ENCODE measurements at places on chromosomes 3 and 15.

- DNase-seq, result no peak
Measured at GRCh38 chr15:40633178-40633577, 39.1 kb downstream of the KNL1 start.

DNA sequence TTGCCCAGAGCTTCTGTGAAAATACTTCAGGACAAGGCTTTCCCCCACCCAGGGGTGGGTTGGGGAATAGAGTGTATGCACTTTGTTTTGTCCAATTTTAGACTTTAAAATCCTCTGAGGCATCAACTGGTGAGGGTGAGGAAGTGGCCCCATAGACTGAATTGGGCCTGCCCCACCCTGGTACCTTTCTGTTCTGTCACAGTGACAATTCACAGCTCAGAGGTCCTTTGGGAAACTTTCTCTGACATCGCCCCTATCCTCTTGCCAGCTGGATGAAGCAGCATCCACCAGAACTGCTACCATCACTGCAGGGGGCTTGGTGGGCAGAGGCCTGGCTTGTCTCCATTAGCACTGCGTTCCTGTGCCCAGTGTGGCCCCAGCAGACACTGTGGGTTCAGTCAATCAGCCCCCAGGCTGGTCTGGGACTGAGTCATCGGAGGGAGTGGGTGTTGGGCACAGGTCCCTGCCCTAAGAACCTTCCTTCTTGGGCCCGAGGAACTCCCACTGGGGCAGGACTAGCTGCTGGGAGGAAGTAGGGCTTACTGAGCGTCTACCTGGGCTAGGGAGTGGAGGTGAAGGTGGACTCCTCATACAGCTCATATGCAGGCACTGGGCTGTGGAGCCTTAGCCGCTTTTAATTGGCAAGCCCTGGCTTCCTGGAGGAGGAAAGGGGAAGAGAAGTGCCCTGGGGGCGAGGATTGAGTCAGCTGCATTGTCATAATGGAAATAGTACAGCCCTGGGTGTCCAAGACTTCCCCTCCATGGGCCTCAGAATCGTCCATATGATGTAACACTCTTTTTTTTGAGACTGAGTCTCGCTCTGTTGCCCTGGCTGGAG, 1.5 kb upstream of the PPM1M start:
- peak; percentile 46 for DNase-seq

DNA sequence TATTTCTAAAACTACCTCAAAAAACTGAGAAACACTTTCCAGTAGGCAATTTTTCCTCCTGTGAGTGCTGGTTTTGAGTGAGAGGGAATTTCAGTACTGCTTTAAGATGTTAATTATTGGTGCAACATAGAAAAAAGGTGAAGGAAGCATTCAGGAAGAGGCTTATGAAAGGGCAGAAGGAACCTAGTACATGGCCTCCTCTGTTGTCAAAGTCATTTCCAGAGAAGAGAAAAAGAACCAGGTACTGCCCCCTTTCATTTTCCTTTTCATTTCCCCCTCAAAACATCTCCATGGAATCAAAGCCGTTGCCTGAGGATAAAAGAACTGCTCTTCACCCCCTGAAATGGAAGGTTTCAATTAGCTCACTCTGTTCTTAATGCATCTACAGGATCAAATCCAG, 19.8 kb downstream of the RARRES1 start:
- no peak for DNase-seq

GRCh38 chr3:64058566-64058965, 35.3 kb upstream of the PSMD6 start:
- DNase-seq, result no peak

- no peak for DNase-seq
Measured at GRCh38 chr15:70420086-70420947, 322.6 kb upstream of the TLE3 start.

GRCh38 chr3:11386465-11387113, 114.4 kb downstream of the ATG7 start:
- DNase-seq, result no peak

DNA sequence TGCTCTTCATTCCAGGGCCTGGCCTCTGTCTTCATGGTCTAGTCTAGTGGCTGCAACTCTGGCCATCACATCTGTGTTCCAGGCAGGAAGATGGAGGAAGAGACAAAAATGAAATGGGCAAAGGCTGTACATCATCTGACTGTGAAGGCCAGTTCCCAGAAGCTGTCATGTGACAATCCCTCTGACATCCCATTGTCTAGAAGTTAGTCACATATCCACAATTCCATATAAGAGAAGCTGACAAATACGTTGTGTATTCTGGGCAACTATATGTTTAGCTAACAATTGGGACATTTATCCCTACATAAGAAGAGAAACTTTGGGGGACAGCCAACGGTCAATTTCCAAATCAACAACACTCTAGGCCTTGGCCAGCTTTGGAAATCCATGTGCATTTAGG, 34.5 kb upstream of the C3orf70 start:
- DNase-seq, result no peak

DNA sequence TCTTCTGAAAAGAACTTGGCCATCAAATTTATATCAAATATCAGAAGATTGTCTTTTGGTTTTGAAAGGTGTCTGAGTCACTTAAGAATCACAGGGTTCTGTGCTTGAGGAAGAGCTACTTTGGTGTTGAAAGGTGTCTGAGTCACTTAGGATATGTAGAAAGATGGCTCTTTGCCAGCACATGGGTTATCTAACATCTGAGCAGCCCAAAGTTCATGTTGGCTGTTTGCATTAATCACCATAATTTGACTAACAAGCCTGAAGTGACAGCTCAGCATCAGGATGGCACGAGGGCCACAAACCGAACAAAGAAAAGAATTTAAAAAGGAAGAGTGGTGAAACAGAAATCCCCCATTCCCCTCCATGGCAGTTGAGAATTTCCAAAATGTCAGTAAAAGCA, 190.5 kb upstream of the CMC1 start:
- DNase-seq, result peak; percentile 28

GRCh38 chr3:179309225-179310078, 13.4 kb upstream of the ZNF639 start:
- no peak for DNase-seq

- no peak for DNase-seq
Measured at GRCh38 chr3:149395107-149396089, 17.9 kb upstream of the TM4SF1 start.

GRCh38 chr15:38332711-38333110, 80.1 kb downstream of the SPRED1 start:
- DNase-seq, result no peak

GRCh38 chr3:192850451-192850981, 67.1 kb downstream of the MB21D2 start:
- peak; percentile 47 for DNase-seq

DNA sequence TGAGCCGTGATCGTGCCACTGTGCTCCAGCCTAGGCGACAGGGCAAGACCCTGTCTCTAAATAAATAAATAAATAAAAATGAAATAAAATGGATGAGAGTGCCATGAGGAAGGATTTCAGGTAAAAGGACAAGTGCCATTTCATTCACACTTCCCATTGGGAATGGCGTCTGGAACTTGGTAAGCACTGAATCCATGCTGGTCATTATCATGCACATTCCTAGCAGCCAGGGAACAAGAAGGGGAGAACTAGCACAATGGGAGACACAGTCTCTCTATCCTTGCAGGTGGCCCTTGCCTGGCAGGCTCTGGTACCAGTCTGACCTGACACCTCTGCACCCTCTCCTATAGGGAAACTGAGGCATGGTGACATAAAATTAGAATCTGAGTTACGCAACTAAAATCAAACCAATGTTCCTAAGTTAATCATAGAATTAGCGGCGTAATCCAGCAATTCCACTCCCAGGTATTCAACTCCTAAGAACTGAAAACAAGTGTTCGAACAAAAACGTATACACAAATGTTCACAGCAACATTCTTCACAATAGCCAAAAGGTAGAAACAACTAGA, 70.8 kb upstream of the MFGE8 start:
- DNase-seq, result no peak

GRCh38 chr3:172869784-172870518, 119.4 kb downstream of the ECT2 start:
- DNase-seq, result no peak

DNA sequence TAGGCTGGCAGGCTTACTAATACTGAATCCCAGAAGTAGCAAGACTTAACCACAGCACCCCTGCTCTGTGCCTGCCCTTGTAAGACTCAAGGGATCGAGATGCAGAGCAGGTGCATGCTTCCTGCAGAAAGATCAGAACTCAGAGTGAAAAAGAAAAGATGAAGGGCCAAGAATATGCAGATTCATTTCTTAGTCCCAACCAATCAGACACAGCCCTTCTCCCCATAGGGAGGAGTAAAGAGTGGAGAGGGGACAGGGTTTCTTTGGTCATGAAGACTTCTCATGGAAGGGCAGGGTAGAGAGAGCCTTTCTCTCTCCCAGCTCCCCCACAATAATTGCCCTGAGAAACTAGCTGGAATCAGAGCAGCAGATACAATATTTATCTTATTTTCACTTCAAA, 105.6 kb upstream of the MB21D2 start:
- no peak for DNase-seq

DNA sequence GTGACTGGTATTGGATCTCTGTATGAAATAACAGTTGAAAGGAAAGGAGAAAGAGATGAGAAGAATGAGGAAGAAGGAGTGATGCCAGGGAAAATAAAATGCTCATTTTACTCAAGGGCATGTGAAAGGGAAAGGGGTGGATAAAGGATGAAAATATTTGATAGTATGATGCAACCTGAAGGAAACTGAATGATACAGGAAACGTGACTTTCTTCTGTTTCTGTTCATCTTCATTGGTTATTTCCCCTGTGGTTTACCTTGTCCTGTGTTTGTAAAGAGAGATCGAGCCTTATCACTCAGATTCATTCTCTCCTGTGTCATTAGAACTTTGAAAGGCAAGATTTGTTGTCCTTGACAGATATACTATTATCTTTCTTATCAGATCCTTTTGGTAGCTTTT, 243.6 kb upstream of the SLITRK3 start:
- no peak for DNase-seq

DNA sequence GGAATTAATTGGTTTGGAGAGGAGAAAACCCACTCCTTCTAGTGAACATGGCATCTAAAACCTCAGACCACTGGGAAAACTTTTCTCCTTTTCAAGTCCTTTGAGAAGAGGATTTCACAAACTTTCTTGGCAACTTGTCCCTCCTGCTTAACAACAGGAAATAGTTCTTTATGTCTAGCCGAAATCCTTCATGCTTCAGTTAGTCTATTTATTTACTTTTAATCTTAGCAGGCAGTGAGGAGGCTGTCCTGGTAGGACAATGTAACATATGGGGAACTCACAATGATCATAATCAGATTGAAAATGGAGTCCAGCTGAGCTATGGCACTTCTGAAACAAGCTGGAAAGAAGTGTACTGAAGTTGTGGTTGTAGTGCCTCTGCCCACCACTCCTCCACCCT, 50.6 kb downstream of the KY start:
- no peak for DNase-seq

GRCh38 chr15:43518197-43518761, 871 bp downstream of the MAP1A start:
- peak; percentile 12 for DNase-seq

DNA sequence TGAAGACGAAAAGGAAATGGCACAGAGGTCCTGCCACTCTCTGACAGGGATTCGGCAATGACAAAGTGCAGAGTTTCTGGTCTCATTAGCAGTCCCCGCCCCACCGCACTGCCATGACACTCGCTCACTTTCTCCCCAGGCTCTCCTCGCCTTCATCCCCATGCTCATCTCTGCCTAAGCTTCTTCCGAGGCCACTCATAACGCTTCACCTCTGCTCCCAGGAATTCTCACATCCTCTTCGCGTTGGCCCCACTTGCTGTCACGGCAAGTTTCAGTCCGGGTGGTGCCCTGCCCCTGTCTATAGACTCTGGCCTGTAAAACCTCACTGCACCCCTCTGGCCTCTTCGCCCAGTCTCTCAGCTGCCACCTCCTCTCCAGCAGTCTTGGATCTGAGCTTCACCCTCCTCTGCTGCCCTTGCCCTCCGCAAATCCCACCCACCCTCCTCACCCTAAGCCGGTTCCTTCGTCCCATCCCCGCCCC, 654 bp downstream of the RUBCN start:
- peak; percentile 46 for DNase-seq

DNA sequence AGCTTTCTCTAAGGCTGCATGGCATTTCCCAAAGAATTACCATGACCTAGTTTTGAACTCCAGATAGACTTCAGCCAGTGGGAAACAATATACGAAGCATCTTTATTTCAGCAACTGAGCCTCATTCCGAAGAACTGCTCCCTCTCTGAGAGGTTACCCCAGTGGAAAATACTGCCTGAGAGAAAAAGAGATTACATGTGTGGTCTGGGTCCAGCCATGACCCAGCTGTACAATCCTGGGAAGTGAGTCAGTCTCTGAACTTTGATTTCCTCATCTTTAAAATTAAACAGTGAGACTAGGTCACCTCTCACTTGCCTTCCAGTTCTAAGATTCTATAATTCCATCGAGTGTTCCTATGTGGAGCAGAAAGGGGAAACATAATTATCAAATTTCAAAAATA, 42.4 kb downstream of the TNIK start:
- no peak for DNase-seq

DNA sequence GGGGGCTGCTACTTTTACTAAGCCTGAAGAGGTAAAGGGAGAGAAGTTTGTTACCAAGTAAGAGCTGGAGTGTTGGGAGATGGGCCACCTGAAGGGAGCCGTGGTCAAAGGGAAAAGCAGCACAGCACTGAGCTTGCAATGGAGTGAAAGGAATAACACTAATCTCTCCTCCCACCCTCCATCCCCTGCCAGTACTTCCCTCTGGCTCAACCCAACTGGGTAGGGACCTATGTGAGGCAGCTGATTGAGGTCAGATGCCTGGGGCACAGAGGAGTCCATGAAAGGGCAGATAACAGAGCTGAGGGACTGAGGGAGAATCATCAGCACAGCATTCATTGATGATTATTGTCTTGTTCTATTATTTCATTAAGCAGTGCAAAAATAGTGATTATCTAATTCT, 212.4 kb upstream of the TBC1D5 start:
- DNase-seq, result no peak

DNA sequence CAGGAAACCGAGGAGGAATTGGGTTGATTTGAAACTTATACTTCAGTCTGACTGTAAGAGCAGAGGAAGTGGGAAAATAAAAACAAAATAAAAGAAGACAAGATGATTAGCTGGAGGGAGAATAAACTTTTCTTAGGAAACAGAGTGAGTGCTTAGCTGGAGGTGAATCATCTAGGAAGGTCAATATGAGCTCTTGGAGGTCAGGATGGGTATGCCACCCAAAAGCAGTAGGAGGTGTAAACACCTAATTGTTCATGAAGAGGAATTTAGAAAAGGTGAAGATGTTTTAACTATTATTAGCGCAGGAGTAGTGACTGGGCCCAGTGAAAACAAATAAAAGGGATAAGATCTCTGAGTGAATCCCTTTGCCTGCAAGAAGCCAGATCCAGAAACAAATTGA, 39.9 kb upstream of the ARL14 start:
- DNase-seq, result no peak

- no peak for DNase-seq
Measured at GRCh38 chr15:75076277-75076676, 52.9 kb downstream of the PPCDC start.

GRCh38 chr3:125398952-125399351, 23.8 kb upstream of the ZNF148 start:
- no peak for DNase-seq
